Adrenal gland (tissue), 19 donors: ENCODE measurements at places on chromosomes 16 and 17. TPM values are rescaled to one million over a fixed set of nuclear protein-coding genes. Genes with fewer than 3 reads are reported as not detected.

KRT40 gene
- not detected for total RNA-seq

ZNF267 gene
- 10.6 TPM for total RNA-seq

MYH2 gene
- total RNA-seq: not detected

FSCN2 gene
- total RNA-seq: 1.9 TPM

SPDYE4 gene
- total RNA-seq: not detected

GGT6 gene
- 2.8 TPM for total RNA-seq

RNF151 gene
- total RNA-seq: not detected

IGF2BP1 gene
- total RNA-seq: 0.69 TPM

NACA2 gene
- total RNA-seq: not detected

PPY gene
- not detected for total RNA-seq

DHX58 gene
- 17.9 TPM for total RNA-seq

GFAP gene
- 1.6 TPM for total RNA-seq

KRT12 gene
- total RNA-seq: not detected

TP53 gene
- 54.8 TPM for total RNA-seq

MSLN gene
- 0.17 TPM for total RNA-seq

KRTAP17-1 gene
- not detected for total RNA-seq

HOXB1 gene
- not detected for total RNA-seq

NEUROD2 gene
- not detected for total RNA-seq

TEX19 gene
- not detected for total RNA-seq

FOXC2 gene
- total RNA-seq: 4.4 TPM

STX1B gene
- not detected for total RNA-seq

CCDC200 gene
- not detected for total RNA-seq

CRYM gene
- total RNA-seq: 0.42 TPM
